G401 (cell line): ENCODE measurements at places on chromosomes 3 and 15.

DNA sequence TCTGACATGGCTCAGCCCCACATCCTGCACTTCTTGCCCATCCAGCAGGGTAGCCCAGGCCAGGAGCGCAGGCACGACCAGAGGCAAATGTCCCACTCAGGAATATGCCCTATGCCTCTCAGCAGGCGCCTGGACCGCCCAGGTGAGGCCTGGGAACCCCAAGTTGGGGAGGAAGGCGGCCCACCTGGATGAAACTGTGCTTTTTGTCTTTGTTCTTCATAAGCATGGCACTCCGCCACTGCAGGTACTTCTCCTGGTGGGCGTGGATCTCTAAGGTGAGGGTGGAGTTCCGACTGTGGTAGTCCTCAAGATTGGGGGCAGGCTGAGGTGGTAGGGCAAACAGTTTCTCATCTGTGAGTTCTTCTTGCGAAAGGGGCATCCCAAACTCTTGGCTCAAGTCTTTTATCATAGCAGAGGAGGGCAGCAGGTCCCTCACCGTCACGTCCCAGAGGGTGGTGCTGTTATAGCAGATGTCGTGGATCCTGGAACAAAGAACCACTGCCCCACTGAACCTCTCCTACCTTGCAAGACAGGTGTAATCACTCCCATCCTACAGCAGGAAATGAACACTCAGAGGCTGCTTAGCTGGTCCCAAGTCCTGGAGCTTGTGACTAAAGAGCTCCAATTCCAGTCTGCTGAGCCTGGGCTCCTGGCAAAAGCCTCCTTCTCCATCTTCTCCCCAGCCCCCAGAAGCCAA is 53.2 kb downstream of the ACAD9 start:
- DNase-seq, result no peak

DNA sequence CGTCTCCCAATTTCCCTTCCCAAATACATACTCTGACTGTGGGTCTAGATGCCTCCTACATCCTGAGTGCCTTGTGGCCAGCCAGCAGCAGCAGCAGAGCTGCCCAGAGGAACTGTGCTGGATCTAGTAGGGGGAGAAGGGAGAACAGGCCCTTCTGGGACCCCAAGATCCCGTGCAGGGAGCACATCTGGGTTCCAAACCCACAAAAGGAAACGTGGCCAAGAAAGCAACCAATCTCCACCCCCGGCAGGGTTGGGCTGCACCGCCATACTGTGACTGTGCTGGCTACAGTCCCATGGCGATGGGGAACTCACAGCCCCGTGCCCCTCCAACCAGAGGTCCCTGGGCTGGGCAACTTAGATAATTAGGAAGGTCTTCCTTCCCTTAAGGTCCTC is 86.3 kb downstream of the PPCDC start:
- no peak for DNase-seq

- DNase-seq, result no peak
Observed at GRCh38 chr15:78107471-78107870, 15.1 kb downstream of the SH2D7 start.

GRCh38 chr15:93771196-93772030 is 459.9 kb upstream of the MCTP2 start:
- peak; percentile 1 for DNase-seq

DNA sequence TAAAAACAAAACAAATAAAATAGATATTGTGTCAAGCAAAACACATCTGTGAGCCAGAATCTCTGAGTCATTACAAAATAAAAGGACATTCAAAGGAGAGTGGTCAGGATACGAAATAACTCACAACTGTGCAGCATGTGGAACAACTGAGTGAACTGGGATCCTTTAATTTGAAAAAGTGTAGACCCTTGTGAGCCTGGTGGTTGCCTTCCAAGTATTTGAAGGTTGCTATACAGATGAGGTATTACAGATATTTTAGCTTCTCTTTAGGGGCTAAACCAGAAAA is 26.7 kb downstream of the KCNMB2 start:
- no peak for DNase-seq

- DNase-seq, result no peak
Observed at GRCh38 chr3:197564097-197564843, 8.5 kb upstream of the BDH1 start.

- no peak for DNase-seq
Observed at GRCh38 chr3:185082149-185082548, 70.7 kb downstream of the C3orf70 start.

GRCh38 chr3:53593611-53594010 is 99.2 kb downstream of the CACNA1D start:
- peak; percentile 32 for DNase-seq

GRCh38 chr3:190125436-190126068 is 4.9 kb upstream of the P3H2 start:
- DNase-seq, result no peak

DNA sequence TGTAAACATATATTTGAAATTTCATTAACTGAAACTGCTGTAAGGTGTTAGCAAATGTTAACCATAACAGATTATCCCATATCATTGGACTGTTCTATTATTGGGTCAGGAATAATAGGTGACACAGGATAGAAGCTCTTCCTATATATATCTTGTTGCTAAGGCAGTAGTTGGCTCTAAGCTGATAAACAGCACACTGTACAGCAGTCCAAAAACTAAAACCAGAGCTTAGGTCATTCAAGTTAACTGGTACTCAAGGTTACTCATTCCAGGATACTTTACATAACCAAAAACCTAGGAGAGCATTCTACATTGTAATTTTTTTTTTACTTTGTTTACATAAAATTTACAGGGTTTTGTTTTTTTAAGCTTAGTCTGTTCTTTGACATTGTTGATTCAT is 8.9 kb downstream of the DNAJC19 start:
- no peak for DNase-seq

DNA sequence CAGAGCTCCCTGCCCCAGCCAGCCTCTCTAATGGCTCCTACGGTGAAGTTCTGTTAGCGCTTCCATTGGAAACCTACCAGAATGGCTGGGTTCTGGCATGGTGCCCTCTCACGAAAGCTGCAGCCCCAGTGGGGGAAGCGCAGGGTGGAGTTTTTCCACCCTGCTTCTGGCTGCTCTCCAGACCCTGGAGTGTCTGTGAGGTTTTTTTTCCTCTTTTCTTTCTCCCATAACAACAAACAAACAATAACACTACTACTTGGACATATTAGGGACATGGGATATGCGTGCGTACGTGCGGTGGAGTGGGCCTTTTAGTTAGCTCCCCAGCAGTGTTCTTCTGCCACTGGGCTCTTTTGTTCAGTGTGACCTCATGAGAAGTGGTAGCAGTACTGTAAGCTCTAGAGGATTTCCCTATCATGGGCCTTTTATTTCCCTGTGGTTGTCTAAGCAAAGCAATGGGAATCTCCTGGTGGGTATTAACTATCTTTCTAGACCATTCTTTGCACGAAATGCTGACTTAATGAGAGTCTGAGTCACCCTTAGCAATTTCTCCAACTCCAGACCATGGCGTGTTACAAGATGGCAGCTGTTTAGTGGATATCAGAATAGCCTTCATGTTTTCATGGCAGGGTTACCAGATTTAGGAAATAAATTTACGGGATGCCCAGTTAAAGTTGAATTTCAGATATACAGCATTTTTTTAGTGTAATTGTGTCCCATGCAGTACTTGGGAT is 161.9 kb downstream of the FNDC3B start:
- peak; percentile 75 for DNase-seq

DNA sequence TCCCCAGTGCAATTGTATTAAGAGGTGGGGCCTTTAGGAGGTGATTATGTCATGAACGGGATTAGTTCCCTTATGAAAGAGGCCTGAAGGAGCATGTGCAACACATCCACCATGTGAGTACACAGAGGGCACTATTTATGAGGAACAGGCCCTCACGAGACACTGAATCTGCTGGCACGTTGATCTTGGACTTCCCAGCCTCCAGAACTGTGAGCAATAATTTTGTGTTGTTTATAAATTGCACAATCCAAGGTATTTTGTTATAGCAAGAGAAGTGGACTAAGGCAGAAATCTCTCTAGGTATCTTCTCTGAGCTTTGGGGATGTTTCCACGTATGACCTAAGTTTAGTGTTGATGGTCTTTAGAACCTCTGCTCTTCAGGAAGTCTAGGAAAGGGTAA is 149.3 kb upstream of the CBLB start:
- DNase-seq, result no peak

DNA sequence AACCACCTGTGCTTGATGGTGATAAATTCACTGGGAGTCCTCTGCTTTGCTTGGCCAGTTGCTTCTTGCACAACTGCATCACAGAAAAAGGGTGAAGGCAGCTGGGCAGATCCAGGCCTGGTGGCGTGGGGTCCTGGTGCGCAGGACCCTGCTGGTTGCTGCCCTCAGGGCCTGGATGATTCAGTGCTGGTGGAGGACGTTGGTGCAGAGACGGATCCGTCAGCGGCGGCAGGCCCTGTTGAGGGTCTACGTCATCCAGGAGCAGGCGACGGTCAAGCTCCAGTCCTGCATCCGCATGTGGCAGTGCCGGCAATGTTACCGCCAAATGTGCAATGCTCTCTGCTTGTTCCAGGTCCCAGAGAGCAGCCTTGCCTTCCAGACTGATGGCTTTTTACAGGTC is 31.1 kb upstream of the IQCF2 start:
- DNase-seq, result no peak

DNA sequence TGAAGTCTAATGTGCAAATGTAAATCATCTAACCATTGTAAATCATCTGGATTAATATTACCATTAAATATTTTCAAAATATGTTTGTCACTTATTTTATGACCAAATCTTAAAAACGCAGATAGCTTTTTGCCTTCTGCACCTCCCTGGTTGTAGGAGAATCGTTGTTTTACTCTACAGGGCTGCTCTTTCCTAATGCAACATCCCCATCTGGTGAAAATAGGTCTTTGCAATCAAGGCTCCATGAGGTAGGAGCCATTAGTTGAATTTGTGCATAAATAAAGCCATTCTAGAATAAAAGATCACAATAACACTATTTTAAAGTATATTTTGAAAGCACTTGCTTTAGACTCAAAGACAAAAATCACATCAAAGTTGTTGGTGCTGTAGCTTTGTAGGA is 535.6 kb upstream of the AGTR1 start:
- peak; percentile 69 for DNase-seq

DNA sequence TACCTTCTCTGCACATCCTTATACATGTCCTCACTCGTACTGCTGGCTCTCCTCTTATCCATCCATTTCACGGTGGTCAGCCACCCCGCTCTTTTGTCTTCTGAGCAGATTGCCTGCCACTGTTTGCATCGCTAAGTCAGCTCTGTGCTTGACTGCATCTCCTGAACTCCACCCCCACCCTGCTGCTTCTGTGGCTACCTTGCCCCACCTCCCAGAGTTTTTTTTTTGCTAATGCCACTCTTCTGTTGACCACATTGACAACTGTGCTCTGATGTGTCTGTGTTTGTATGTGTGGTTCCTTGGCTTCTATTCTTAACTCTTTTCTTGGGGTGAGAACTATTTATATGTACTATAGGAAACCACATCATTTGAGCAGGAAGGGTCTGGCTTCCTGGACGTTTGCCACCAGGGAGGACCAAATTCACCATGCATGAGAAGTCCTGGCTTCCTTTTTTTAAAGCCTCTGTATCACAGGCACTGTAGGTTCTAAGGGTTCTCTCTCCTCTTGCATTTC is 12.8 kb upstream of the MTMR10 start:
- no peak for DNase-seq

DNA sequence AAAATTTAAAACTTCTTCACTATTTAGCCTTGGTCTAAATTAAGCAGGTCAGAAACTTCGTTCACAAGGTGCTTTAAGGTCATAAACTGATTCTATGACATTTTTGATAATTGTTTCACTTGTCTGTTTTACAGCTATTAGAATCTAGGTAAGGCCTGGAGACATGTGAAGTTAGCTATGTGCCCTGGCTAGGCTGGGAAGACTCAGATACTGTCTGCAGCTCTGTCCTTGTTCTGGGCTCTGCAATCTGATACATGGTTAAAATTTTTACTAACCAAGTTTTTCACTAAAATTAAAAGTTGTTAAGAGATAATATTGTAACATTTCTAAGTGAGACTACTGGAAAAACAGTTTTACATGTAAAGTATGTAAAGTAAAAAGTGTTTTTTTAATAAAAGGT is 479.6 kb upstream of the EPHA6 start:
- no peak for DNase-seq

DNA sequence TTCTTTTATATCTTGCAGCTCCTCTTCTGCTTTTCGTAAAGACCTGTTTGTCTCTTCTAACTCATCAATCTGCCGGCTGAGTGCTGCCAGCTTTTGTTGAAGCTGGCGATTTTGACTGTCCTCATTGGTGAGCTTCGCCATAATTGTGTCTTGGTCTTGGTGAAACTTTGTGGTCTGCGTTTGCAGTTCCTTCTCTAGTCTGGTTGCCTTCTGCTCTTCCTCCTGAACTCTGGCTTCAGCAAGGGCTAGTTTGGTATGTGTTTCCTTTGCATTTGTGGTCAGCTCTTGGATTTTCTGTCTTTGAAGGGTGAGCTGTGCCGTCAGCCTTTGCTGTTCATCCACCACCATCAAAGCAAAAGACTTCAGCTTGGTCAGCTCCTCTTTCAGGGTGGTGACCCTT is 32.9 kb downstream of the CMSS1 start:
- DNase-seq, result no peak

DNA sequence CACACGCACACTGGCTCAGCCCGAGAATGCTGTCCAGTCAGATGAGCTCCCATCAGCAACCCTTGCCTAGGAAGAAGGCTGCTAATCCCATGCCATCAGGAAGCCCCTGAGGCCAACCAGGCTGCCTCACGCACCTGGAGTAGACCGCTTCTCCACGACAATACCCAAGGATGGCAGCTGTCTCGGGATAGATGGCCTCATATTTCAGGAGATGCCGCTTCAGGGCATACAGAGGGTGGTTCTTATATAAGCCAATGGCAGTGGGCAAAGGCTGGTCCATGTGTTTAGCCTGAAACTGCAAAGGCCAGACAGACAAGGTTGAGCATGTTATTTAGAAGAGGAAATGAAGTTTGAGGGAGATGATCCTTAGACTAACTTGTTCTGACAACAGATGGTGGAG is 22.2 kb downstream of the XPC start:
- no peak for DNase-seq

DNA sequence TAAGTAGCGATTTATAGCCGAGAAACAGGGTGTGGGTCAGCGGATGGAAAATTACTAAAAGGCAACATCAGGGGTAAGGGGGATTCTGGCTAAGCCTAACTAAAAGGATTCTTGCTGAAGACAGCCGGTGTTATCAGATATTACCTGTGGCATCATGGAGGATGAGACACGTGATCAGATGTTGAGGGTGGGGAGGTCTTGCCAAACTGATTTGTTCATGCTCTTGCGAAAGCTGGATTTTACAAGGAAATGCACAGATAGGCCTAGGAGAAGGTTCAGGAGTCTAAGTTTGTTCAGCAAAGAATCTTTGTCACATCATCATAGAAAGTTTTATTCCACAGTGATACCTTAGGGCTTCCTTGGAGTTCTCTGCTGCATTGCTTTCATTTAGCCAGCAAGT is 396.8 kb upstream of the TBL1XR1 start:
- no peak for DNase-seq

GRCh38 chr3:184592371-184593219 is 31.0 kb downstream of the EPHB3 start:
- DNase-seq, result peak; percentile 67

- no peak for DNase-seq
Observed at GRCh38 chr3:131282379-131282778, 99.2 kb upstream of the NUDT16 start.

DNA sequence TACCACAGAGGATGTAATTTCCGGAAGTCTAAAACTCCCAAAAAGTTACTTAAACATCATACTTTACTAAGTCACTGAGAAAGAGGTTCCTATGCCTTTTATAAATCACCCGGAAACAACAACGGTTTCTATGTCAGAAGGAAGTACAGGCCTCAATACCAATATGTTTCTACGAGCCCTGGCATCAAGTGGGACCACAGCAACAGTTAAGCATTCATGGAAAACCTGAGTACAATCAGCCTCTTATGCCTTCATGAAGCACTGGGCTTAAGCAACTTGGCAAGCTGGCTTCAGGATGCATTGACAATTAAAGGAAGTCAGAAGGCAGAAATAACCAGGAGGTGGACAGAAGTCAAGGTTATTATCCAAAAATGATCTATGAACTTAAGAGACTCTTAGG is 19.1 kb upstream of the B3GNT5 start:
- DNase-seq, result peak; percentile 9
